ENCODE measurements at places on chromosomes 13 and 19.
A peak's percentile ranks its signal among the peaks of the same experiment; 100 is the strongest.

GRCh38 chr19:10811391-10812111, 24.5 kb downstream of the TMED1 start:
- DNase-seq, result no peak

GRCh38 chr13:25378528-25378927, 6.8 kb downstream of the ATP8A2 start:
- peak; percentile 25 for DNase-seq

DNA sequence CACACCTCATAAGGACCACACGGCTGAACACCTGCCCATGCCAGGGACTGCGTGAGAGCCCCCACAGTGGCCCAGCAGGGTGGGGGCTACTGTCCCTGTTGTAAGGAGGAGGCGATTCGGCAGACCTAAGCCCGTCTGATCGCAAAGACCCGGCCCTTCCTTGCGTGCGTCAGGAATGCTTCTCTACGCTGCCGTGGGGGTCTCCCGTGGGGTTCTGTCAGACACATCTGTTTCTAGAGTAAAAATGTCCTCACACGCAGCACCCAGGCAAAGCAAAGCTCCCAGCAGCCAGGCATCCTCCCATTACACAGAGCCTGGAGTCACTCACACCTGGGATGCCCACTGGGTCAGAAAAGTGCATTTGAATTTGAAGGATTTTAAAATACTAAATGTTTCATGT, 147.7 kb upstream of the SOX1 start:
- no peak for DNase-seq

GRCh38 chr19:4580961-4581665, 21.6 kb upstream of the SEMA6B start:
- no peak for DNase-seq

GRCh38 chr13:50788551-50789210, 54.8 kb downstream of the DLEU7 start:
- no peak for DNase-seq

DNA sequence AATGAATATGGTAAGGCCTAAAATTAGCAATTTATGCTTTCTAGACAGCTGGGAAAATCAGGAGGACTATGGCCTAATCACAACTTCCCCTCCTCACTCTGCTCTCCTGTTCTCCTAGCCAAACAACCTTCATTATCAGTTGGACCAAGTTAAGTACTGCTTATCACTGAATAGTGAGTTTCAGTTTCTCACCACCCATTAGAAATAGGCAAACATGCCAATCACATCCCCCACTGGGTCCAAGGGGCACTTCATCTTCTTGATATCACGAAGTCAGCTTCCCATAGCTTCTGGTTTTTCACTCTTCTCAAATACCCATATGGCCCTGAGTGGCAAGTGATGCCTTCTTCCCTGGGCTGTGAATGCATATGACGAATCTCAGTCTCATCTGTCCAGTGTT, 689.6 kb downstream of the SLITRK5 start:
- no peak for DNase-seq

GRCh38 chr19:53883231-53883661, 1.2 kb downstream of the PRKCG start:
- DNase-seq, result no peak

- no peak for DNase-seq
Observed at GRCh38 chr19:3444695-3445234, 35.6 kb downstream of the SMIM24 start.

GRCh38 chr19:3358689-3359014, 7.7 kb upstream of the NFIC start:
- no peak for DNase-seq

DNA sequence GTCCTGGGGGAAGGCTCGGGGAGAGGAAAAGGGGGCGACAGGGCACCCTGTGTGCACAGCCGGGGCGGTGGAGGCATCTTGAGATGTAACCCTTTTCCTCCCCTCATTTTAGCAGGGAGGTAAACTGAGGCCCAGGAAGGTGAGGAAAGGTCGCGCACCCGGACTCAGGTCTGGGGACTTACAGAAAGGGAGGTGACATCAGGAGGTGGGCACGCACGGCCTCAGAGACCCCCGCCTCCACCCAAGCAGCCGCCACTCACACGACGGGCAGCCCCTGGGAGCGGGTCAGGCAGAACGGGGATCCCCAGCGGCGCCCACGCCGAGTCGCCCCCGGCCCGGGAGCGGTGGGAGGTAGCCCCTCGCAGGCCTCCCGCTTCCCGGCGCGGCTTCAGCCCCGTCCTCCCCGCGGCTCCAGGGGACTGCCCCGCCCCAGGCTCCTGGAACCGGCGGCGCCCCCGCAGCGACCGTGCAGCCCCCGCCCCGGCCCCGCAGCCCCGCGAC, 477 bp downstream of the PIP5K1C start:
- no peak for DNase-seq

GRCh38 chr13:22198641-22199217, 527.9 kb downstream of the FGF9 start:
- DNase-seq, result no peak

DNA sequence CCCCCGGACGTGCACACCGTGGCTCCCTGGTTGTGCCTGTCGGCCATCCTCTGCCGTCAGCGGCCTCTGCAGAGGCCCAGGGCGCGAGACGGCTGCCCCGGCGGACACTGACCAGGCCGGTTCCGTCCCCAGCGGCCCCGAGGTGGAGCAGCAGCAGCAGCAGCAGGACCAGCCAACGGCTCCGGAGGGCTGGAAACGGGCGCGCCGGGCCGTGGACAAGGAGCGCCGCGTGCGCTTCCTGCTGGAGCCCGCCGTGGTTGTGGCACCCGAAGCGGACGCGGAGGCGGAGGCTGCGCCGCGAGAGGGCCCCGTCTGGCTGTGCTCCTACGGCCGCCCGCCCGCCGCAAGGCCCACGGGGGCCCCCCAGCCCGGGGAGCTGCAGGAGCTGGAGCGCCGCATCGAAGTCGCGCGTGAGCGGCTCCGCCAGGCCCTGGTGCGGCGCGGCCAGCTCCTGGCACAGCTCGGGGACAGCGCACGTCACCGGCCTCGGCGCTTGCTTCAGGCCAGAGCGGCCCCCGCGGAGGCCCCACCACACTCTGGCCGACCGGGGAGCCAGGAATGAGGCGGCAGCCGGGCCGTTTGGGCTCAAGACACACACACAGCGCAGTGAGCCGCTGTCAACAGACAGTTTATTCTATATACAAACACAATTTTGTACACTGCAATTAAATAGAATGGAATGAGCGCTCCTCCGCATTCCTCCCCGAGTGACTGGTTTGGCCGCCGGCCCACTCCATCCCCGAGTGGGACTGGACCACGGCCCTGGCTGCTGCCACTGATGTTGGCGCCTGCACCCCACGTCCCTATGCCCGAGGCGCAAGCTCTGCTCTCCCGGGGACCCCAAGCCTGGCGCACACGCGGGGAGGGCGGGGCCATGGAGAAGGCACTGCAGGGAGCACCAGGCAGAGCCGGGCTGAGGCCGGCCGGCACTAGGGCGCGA, 9.1 kb downstream of the GRIN3B start:
- no peak for DNase-seq

DNA sequence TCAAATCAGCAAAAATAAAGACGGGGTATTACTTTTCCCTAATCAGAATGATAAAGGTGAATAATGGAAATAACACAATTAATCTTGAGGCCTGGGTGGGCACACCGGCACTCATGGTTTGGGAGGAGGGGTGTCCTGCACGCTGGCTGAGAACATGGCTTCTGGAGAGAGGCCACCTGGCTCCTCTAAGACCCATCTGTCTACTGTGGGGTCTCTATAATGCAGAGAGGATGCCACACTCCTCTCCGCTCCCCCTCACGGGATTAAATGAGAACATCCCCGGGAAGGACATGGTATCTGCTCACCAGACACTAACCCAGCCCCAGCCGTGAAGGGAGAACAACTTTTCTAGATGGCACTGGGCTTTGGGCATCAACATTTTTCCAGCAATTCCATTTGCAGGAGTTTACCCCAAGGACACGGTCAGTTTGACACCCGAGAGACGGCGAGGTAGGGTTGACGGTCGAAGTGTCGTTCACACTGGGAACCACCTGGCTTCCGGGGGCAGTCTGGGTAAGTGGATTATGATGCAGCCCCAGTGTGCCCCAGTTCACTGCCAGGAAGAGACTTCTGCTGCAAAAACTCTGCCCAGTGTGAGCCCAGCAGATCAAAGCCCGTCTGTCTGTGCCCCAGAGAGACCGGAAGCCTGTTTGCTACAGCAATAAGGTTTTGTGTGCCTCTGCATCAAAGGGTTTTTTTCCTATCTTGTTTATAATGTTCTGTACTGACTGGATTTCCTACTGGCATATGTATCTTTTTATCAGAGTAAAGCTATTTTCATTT, 56.6 kb downstream of the CEBPG start:
- no peak for DNase-seq

DNA sequence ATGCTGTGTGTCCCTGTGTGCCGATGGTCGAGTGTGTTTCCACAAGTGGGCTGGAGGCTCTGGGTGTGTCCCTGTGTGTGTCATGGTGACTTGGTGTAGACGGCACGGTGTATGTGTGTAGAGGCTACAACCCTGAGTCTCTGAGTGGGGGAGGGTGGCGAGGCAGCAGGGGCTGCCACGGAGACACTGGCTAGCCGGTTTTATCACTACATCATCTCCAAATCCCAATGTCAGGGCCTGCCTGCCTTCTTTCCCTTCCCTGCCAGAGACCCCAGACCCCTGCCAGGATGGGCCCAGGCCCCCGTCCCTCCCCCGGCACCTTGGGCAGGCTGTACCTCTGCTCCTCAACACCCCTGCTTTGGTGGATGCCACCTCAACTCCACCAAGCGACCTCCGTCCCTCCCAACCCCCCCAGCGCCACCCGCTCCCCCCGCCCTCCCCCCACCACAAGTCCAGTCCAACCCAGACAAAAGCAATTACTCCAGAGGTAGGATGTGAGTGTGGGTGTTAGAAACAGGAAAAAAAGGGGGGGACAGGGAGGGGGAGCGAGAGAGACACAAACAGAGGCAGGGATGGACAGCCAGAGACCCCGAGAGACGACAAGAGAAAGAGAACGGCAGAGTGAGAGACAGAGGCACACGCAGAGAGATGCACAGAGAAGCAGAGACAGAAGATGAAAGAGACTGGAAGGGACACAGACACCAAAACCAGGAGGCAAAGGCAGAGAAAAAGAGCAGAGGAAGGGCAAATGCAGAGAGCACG, 21.6 kb upstream of the POU2F2 start:
- no peak for DNase-seq

- no peak for DNase-seq
Observed at GRCh38 chr13:73060251-73061160, 1.7 kb downstream of the KLF5 start.

DNA sequence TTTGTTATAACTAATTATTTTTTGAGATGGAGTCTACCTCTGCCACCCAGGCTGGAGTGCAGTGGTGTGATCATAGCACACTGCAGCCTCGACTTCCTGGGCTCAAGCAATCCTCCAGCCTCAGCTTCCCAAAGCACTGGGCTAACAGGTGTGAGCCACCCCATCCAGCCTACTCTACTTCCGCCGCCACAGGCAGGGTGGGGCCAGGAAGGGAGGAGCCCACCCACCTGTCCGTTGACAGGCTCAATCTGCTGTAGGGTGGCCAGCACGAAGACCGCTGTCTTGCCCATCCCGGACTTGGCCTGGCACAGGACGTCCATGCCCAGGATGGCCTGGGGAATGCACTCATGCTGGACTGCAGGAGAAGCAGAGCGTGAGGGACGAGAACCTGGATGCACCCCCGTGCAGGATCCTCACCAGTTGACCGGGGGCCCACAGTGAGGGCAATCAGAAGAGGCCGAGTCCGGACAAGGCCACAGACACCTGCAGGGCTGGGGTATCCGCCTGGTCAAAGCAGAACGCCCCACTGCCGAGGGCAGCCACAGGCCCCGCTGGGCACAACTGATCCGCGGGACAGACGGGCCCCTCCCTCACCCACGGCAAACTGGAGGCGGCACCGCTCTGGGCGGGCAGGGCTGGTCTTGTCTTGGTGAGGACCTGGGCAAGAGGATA, 6.7 kb downstream of the DDX39A start:
- DNase-seq, result no peak

DNA sequence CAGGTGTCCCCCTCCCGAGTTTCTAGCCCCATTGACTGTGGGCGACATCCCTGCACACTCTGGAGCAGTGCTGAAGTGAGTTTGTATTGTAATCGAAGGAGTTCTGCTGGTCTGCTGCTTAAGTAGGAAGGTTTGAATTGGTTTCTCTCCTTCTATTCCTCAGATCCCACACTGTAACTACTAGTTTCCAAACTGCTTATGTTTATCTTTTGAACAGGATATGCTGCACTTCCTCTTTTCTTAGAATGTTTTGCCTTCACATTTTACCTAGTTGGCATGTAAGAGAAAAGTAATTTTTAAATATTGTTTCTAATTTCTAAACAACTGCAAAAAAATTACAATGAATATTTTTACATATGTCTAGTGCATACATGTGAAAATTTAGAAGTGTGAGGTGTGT, 511.8 kb downstream of the KLF12 start:
- DNase-seq, result no peak

DNA sequence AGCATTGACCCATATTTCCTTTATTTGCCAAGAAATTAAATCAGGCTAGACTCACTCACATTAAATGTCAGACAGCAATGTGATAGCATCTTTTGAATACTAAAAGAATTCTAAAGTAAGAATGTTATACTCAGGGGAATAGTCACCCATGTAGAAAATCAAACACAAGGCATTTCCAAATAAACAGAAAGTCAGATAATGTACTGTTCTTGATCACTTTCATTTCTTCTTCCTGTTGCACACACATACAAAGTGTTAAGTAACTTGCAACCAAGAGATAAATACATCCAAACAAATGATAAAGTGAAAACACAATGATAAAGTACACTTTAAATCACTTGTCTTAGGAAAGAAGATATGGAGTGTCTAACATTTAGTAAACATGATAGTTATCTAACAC, 1366.6 kb upstream of the MIR17HG start:
- no peak for DNase-seq

GRCh38 chr19:48319647-48320541, 5.5 kb upstream of the EMP3 start:
- DNase-seq, result no peak

GRCh38 chr19:14073925-14074838, 1.6 kb downstream of the MISP3 start:
- DNase-seq, result no peak

- peak; percentile 42 for DNase-seq
Observed at GRCh38 chr13:102227741-102228140, 174.1 kb downstream of the FGF14 start.

- DNase-seq, result no peak
Observed at GRCh38 chr13:102768909-102769308, 4.7 kb downstream of the TEX30 start.

- DNase-seq, result no peak
Observed at GRCh38 chr19:38676023-38676877, 28.8 kb downstream of the ACTN4 start.

GRCh38 chr13:101190976-101191375, 225.3 kb downstream of the NALCN start:
- DNase-seq, result no peak

- peak; percentile 13 for DNase-seq
Observed at GRCh38 chr19:45076029-45076850, at the start of gene ZNF296. Gene ZNF296 (minus strand): TSS chr19:45076478. CDS start chr19:45076373, 105 bp downstream.

- DNase-seq, result no peak
Observed at GRCh38 chr13:22828081-22828480, 352.7 kb upstream of the SGCG start.

GRCh38 chr19:5048727-5049553, 80.0 kb downstream of the KDM4B start:
- no peak for DNase-seq
